ENCODE measurements at places on chromosomes 2 and 18.
A peak's percentile ranks its signal among the peaks of the same experiment; 100 is the strongest.

- no peak for DNase-seq
Measured at GRCh38 chr2:181025004-181025403, 44.6 kb downstream of the UBE2E3 start.

DNA sequence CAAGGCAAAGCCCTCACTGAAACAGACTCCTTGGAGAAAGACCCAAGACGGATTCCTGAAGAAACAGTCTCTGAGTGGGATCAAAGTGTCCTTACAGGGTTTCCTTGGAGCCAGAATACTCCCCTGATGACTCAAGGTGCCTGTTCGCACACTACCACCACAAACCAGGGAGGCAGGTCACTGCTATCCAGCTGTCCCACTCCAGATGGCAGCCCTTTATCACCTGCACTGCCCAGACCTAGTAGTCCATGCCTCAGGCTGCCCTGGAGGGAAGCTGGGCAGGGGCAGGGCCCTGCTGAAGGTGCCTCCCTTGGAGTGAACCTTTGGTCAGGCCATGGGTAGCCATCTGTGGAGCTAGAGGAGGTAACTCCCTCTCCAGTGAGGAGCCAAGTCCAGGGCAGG lies 34.1 kb downstream of the TRABD2A start:
- DNase-seq = no peak

DNA sequence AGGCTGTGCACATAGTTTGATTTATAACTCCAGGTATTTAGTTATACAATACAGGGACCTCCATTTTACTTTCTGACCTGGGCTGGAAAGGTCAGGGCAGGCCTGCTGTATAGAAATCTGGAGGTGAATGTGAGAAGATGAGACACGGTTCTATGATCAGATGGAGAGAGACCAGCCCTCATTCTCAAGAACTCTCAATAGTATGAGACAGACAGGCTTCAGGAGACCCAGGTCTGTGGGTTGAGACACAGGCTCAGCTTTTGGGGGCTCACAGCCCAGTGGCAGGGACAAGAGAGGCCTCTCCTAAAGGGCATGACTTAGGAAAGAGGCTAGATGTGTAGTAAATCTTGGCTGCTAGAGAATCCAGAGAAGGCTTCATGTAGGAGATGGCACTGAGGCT lies 719 bp upstream of the ATP6V1B1 start:
- DNase-seq = no peak

GRCh38 chr2:239928391-239929350 lies 96.5 kb downstream of the NDUFA10 start:
- peak; percentile 43 for DNase-seq

- no peak for DNase-seq
Measured at GRCh38 chr18:6677086-6677485, 52.4 kb upstream of the ARHGAP28 start.

- no peak for DNase-seq
Measured at GRCh38 chr2:133438848-133439564, 129.3 kb downstream of the NCKAP5 start.

GRCh38 chr2:240425697-240426096 lies 9.8 kb upstream of the GPC1 start:
- no peak for DNase-seq

DNA sequence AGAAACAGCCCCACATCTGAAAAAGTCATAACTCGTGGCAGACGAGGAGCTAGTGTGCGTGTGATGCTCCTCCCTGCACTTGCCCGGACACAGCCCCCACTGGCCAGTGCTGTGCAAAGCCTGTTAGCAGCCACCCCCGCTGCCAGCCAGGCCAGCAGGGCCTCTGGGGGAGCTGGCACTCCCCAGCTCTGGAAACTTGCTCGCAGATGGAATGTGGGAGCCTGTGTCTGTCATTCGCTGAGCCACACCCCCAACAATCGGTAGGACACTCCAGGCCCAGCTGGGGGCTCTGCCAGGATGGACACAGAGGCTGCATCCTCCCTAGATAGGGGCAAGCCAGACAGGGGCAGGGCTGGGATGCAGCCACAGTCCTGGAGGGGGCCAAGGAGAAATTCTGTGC lies 62.4 kb upstream of the ATG16L1 start:
- no peak for DNase-seq

DNA sequence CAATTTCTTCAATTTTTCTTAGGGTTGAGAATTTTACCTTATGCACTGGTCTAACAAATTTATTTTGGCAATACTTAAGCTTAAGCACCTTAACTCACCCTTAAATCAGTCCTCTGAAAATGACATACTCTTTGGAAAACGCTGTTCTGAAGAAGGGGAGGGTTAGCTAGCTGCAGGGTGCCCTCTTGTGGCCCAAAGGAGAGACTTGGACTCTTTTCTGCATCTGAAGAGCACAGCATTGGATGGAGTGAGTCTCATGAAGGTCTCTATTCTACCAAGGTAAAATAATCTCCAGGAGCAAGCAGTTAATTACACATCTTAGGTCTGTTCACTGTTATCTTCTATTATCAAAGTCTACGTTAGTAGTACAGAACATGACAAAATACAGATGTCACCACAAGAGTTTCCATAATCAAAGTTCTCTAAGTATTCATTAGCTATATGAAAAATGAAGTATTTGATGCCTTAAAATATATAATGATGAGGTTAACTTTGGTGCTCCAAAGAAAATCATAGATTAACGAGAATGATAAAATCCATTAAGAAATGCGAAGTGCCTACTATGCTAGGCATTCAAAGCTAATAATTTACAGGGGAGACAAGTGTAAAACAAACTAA lies 24.4 kb downstream of the PUM2 start:
- peak; percentile 19 for DNase-seq
